CD4-positive, alpha-beta T cell treated with Interleukin-15 for 4 hours (primary cell): ENCODE measurements at places on chromosomes 16 and 17.

GRCh38 chr16:8898660-8899318 lies 16.6 kb downstream of the LITAFD start:
- DNase-seq: no peak

DNA sequence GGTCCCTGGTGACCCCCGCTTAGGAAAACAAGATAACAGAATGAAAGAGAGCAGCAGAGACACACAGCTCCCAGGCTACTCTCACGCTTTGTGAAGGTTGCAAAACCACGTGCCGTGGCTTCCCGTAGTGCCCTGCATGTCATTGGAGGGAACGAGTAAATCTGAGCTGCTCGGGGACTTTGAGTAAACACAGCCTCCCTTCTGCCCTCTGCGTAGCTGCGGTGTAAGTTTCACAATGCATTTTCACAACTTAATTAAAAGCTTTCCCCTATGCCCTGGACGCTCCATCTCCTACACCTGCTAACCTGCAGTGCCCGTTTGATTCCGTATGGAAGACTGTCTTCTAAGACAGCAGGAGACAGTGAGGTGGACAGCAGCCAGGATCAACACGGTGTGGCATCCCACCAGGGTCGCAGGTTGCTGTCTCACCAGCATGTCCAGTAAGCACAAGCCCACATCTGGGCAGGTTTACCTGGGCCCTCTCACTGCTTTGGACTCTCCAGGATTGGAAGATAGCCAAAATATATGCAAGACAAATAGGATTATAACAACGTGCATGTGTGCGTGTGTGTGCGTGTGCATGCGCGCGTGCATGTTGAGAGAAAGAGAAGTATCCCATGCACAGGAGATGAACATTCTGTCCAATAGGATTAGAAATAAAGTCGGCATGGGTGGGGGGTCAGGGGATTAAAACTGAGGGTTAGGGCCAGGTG lies 116.4 kb upstream of the RCVRN start:
- no peak for DNase-seq

GRCh38 chr17:3944485-3945388 lies 19.5 kb downstream of the ATP2A3 start:
- DNase-seq: peak; percentile 8

GRCh38 chr16:35687071-35687470 lies 2227.7 kb downstream of the TP53TG3F start:
- DNase-seq: no peak

GRCh38 chr16:88424587-88425235 lies 28.4 kb upstream of the ZFPM1 start:
- DNase-seq: no peak

- DNase-seq: no peak
These were observed 151.1 kb downstream of the KCNJ18 start for GRCh38 chr17:21843318-21843865.

DNA sequence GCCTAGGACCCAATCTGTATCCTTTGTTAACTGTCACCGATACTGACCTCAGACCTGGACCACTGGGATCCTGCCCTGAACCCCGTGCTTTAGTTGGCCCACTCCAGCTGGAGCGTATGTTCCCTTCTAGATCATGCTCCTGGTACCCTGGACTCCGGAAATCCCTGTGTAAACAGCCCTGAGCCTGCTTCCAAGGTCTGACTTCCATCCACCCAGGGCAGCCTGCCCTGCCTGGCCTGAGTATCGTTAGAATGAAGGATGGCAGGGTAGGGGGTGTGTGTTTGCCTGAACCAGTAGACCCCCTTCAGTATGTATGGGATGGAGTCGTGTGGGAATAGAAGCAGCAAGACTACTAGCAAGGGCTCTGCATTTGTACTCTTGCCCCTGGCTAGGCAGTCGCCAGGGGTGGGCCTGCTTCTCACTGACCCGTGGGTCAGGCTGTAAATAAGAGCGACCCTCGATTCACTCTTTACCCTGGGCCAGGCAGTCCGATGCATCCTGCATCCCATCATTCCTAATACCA lies 691 bp upstream of the TMEM98 start:
- no peak for DNase-seq

DNA sequence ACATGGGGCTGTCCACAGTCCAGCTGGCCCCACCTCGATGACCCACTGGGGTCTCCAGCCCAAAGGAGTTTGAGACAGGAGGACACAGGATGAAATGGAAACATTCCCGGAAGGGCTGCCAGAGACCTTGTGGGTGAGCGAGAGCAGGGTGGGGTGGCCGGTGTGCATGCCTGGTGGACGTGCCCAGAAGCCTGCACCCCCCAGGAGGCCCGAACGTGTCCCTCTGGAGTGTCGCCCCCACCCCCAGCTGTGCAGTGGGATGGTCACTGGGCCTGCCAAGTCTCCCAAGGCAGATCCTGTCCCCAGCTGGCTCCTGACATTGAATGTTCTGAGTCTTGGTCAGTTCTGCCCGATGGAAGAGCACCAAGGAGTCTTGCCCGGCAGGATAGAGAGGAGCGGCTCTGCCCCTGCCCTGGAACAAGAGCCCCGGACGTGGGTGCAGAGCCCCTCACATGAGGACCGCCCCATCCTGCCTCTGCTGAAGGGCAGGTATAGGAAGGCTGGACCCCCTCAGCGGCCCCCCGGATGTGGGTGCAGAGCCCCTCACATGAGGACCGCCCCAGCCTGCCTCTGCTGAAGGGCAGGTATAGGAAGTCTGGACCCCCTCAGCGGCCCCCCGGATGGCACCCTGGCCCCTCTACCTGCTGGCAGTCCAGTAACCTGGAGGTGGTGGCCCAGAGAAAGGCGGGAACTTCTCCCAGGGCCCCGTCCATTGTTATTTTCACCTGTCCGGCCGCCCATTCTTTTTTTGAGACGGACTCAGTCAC lies 3.1 kb upstream of the CAPN15 start:
- no peak for DNase-seq

DNA sequence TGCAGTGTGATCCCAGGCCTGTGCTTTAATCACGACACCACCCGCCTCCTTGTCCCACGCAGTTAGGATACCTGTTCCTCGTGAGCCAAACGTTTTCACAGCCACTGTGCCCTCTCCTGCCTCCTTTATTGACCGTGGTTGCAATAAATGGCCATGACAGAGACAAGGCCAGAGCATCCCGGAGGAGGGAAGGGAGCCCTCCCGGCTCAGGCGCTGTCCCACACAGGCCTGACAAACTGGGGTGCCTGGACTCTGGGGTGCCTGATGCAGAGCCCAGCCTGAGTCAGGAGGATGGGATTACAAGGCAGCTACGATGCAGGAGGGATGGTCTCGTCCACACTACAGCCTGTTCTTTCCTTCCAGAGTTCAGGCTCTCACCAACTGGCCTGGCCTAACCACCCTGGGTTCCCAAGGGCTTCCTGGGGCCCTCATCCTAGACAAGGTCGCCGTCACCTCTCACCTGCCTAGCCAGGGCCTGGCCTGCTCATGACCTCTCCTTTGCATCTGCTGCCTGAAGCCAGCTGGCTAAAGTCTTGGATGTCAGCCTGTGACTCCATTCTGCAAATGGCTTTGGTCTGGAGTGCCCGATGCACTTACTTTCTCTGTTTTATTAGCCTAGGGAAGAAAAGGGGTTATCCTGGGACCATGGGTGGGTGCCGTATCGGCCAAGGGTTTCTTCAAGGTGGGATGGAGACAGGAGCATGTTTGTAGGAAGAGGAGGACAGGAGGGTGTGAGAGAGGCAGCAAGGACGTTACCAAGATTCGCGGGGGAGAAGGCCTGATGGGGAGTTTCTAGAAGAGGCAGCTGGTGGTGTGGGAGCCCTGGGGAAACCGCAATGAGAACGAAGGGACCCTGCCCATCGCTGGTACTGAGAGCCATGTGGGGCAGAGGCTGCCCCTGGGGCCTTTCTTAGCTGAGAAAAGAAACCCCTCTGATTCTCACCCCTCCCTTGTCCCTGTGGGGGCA lies 234.3 kb upstream of the TNRC6C start:
- no peak for DNase-seq

DNA sequence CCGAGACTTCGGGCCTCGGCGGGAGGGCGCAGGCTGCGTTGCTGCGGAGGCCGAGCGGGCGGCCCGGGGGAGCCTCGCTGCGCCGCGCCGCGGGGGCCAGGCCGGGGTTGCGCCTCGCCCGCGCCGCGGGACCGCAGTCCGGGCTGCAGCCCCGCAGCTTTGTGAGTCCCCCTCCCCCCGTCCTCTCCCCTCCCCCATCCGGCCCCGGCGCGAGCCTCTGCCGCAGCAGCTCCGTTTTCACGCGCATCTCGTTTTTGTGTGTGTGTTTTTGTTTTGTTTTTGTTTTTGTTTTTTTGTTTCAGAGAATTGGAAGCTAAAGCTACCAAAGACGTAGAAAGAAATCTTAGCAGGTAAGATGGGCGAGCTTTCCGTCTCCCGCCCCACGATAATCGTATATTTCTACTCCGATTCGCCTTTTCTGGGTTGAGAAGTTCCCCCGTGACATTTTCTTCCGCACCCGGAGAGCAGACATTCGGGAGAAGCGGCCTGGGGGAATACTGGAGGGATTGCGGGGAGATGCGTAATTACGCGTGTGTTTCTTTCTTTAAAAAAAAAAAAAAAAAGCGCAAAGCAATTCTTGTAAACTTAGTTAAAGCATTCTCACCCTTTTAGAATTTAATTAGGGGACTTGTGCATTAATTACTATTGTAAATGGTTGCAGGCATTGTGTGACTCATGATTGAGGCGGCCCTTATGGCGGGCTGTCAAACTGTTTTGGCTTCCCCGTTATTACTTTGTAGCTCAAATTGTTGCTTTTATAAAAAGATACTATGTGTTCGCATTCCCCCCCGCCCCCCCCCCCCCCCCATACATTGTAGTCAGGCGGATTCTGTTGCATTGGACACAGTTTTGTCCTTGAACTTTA lies 732 bp downstream of the TNRC6A start:
- peak; percentile 27 for DNase-seq

GRCh38 chr16:9186061-9186460 lies 94.6 kb downstream of the HAPSTR1 start:
- DNase-seq: no peak

DNA sequence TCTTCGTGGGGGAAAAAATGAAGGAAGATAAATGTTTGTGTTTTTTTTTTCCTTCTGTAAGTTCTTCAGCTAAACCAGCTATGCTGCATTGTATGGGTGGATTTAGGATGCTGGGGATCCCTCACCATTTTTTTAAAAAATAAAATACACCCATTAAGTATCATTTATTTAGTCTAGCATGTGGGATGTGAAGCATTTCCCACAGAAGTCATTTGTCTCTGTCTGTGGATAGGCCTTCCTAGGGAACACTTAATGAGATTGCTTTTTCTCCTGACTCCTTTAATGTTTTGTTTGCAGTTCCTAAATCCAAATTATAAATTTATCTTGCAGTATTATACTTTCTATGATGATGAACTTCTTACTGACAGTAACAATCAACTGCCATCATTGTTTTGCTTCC lies 146.7 kb downstream of the PPM1E start:
- DNase-seq: no peak

DNA sequence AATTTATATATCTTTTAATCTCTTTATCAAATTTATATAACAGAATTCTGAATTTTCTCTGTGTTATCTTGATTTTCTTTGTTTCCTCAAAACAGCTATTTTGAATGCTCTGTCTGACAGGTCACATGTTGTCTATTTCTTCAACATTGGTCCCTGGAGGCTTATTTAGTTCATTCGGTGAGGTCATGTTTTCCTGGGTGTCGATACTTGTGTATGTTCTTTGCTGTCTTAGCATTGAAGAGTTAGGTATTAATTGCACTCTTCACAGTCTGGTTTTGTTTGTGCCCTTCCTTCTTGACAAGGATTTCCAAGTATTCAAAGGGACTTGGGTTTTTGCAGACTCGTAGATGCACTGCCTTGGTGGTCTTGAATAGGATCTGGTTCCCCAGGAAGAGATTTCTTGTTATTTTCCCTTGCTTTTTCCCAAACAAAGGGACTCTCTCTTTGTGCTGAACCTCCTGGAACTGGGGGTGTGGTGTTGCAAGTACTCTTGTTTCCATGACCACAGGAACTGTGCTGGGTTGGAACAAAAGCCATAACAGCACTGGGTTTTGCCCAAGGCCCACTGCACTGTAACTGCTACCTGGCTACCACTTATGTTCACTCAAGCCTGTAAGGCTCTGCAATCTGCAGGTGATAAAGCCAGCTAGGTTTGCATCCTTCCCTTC lies 1483.0 kb downstream of the CDH8 start:
- DNase-seq: no peak

DNA sequence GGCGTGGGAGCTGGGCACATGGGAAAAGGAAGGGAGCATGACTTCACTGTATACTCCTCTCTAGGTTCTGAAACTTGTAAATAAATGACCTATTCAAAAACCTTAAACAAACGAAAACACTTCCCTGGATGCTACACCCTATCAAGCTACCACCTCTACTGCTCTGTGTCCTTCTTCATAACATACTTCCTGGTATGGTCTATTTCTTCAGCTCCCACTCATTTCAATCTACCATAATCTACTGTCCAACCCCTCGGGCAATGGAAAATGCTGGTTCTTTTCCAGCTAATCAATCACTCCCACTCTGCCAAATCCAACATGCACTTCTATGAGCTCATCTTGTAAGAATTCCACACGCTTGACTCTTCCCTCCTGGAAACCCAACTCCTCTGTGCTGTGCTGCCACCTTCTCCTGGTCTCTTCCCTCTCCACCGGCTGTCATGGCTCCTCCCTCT lies 42.4 kb downstream of the AMFR start:
- DNase-seq: no peak

DNA sequence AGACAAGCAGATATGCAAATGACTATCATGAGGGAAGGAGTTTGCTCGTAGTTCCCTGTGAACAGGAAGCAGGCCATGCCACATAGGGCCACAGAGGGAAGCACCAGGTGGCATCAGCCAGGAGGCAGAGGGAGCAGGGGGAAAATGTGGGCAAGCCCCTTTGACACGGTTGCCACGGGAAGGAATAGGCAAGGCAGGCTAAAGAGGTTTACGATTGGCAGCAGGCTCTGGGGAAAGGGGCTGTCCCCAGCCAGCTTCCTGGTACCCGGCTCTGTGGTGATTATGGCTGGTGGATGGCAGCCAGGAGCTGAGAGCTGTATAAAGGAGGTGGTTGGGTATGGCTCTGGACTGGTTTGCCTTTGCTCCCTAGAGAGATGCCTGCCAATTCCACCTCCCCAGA lies 848 bp downstream of the CES3 start:
- no peak for DNase-seq

GRCh38 chr17:10102817-10103216 lies 95.6 kb downstream of the GAS7 start:
- no peak for DNase-seq

- DNase-seq: peak; percentile 36
These were observed 5.3 kb downstream of the ANKRD11 start for GRCh38 chr16:89484923-89485679.

GRCh38 chr17:5902181-5903140 lies 167.7 kb upstream of the WSCD1 start:
- no peak for DNase-seq
